ENCODE measurements at places on chromosomes 1 and 21.

DNA sequence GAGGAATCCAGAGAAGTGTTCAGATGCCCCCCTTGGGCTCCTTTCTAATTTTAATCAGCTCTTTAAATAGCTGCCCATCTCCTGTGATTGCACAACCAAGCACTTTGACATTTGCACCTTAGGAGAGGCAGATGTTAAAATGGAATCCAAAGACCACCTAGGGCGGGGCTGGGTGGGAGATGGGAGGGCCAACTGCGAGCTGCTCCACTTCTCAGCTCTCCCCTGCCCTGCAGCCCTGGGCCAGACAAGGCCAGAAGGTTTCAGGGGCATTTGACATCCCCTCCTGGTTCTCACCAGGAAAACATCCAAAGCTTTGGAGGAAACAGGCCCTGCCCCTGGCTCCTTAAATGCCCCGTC lies 106.9 kb downstream of the DHRS3 start:
- DNase-seq: no peak

- no peak for DNase-seq
Observed at GRCh38 chr1:116929961-116930592, 20.4 kb downstream of the PTGFRN start.

DNA sequence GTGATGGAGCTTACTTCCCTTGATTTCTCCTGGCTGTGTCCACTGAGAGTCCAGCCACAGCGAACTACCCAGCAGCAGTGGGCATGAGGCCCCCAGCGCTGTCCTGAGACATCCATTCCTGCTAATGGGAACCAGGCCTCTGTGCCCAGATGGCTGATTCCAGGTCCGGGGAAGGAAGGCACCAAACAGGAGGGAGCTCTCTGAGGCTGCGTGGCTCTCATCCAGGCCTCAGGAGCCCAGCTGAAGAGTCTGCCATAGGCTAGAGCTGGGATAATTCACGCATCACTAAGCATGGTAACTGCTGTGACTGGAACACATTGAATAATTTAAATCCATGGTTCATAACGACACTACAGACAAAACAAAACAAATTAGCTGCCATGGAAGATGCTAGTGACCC lies 24.7 kb upstream of the LRRC47 start:
- DNase-seq: no peak

DNA sequence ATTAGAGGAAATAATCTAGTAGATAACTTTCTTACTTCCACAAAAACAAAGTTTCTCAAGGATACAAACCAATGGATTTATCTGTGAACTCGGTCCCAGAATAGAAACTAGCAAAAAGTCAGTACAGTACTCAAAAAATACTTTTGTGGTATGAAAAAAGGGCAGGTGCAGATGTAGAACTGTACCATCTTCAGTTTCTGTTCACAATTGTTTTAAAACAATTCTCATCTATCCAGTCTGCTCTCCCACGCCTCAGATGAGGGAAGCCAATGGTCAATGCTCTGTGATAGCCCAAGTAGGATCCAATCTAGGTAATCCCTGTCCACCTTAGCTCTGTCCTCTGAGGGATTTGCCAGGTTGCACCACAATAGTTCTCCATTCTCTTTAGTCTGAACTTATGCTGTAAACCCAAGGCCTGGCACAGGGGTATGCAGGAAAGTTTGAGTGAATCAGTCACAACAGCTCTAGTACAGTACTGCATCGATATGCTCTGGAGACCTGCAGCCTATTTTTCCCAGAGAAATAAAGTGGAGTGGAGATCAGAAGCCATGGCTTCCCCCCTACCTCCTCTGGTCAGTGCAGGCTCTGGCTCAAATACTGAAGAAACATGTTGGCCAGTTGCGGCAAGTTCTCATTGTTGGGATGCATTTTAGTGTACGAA lies 1.4 kb downstream of the KTI12 start:
- DNase-seq: no peak

DNA sequence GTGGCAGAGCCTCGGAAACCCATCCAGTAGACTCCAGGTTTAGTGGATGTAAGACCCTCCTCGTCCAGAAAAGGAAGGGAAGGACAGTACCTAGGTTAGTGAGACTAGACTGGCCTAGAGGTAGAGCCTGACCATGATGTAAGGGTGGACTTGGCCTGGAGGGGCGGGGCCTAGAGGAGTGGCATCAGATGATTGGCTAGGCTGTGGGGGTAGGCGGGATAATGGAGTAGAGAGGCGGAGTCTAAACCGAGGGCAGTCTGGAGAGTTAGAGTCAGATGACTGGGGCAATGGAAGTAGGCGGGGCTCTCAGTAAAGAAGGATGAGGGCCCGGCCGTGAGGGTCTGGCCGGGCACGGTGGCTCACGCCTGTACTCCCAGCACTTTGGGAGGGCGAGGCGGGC lies 70.1 kb downstream of the EPHB2 start:
- DNase-seq: peak; percentile 39

DNA sequence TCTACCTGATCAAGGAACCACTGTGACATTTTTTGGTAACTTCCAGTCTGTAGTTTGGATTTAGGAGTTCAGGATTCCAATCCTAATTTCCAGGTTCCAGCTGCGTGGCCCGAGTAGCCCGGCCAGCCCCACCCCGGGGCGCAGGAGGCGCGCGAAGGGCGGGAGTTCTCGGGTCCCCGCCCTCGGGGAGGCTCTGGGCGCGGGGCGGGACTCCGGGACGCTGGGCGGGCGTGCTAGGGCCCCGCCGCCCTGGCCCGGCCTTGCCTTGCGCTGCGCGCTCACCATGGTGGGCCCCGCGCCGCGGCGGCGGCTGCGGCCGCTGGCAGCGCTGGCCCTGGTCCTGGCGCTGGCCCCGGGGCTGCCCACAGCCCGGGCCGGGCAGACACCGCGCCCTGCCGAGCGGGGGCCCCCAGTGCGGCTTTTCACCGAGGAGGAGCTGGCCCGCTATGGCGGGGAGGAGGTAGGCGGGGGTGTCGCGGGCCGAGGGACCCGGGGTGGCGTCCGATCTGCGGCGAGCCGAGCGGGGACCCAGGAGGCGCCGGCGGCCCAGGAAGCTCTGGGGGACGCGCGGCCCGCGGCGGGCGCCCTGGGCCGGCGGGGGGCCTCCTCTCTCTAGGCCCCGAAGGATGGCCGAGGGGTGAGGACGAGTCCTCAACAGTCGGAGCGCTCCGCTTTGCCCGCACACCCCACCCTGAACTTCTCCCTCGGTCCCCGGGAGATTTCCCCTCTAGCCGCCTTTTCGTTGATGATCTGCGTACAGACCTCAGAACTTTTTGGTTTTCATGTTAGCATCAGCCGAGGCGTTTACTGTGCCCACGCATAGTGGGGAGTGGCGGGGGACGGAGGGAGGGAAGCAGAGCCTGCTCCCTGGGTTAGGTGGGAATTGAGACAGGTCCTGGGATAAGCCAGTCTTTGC lies at the start of gene NENF:
Gene NENF (plus strand): TSS at position 260 of the 916 bp plus-strand sequence. CDS start 24 bp downstream, at position 284.
- peak; percentile 82 for DNase-seq

- no peak for DNase-seq
Observed at GRCh38 chr1:30928789-30929134, 20.2 kb upstream of the SDC3 start.

GRCh38 chr1:158932171-158932570 lies 819 bp downstream of the PYHIN1 start:
- no peak for DNase-seq

DNA sequence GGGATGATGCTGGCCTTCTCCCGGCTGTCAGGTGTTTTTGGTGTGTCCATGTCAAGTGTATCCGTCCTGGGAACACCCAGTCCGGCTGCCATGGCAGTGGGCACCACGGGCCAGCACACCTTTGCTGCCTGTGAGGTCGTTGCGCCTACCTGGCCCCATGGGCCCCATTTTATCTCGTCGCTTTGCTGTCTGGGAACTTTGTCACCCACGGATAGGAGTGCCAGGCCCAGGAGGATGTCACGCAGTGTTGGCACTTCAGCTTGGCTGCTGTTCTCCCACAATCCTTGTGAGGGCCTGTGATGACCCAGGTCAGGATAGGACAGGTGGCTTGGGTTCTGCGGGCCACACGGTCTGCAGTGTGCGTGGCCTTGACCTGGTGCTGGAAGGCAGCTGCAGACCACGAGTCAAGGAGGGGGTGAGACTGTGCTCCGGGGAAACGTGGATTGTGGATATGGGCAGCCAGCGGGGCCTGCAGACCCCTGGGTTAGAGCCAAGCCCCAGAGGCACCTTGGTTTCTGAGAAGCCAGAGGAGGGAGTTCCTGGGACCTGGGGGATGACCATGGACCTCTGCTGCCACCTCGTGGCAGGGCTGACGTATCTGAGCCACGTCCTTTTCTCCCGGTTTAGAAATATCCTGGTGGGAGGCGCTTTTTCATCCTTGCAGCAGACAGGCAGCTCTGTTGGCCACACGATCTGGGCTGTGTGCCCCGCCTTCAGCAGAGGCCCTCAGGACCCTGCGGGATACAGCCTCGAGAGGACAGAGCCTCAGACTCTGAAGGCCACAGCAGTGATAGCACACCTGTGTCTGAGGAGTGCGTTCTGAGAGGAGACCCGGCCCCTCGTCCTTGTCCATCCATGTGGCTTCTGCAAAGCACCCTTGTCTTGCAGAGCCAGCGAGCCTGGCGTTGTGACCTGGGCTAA lies 161.1 kb upstream of the COL6A1 start:
- peak; percentile 86 for DNase-seq

DNA sequence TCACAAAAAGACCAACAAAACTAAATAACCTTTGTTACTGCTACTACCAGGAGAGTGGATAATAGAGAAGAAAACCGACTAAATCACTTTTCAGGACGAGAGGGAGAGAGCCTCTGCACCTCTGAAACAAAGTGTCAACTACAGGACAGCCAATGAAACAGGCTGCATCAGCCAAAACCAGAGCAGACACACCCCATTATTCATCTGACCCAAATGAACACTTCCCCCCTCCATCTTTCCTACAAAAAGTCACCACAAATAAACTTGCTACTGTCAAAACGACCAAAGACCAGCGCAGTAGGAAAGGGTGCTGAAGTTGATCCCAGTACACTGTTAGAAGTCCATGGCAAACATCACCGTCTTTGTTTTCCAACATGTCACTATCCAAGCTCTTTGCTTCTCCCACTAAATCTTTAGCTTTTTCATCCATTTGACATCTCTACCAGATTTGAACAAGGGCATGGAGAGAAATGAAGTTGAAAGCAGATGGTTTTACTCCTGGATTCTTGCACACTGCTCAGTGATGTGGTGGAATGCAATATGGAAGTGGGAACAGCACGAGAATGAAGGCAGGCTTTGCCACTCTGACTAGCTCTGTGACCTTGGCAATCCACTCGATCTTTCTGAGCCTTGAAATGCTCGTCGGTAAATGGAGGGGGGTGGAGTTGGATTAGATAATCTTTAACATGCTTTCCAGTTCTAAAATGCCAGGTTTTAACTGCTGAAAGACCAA lies 20.5 kb downstream of the DSTYK start:
- DNase-seq: no peak

DNA sequence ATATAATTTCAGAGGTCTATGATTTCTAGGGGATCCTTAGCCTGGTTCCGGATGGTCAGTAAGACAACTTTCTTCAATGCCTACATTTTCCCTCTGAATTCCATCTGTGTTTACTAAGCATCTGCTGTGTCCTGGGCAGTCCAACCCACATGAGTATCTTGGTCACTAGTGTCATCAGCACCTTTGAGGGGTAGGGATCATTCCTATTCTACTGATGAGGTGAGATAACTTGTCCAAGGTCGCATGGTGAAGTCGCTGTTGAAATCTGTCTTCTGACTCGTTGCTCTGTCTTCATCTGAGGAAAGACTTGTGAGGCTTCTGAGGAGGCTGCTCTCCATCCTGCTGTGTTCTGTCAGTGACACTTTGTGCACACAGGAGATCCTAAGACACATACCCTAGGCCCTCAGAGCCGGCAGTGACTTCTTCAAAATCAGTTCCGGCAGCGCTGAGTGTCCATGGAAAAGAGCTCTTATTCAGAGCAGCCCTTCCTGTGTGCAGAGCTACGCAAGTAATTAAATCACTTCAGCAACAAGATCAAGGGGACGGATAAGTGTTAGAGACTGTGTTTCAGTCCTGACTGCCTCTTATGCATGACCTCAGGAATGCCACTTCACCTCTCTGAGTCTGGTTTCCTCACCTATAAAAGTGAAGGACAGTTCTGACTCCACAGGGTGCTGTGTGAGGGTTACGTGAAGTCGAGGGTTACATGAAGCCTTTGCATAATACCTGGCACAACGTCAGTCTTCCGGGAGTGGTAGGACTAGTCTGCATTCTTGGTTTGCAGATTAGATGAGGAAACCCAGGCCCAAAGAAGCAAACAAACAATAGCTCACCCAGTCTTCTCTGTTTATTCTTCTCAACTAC lies 28.4 kb downstream of the AK2 start:
- no peak for DNase-seq

DNA sequence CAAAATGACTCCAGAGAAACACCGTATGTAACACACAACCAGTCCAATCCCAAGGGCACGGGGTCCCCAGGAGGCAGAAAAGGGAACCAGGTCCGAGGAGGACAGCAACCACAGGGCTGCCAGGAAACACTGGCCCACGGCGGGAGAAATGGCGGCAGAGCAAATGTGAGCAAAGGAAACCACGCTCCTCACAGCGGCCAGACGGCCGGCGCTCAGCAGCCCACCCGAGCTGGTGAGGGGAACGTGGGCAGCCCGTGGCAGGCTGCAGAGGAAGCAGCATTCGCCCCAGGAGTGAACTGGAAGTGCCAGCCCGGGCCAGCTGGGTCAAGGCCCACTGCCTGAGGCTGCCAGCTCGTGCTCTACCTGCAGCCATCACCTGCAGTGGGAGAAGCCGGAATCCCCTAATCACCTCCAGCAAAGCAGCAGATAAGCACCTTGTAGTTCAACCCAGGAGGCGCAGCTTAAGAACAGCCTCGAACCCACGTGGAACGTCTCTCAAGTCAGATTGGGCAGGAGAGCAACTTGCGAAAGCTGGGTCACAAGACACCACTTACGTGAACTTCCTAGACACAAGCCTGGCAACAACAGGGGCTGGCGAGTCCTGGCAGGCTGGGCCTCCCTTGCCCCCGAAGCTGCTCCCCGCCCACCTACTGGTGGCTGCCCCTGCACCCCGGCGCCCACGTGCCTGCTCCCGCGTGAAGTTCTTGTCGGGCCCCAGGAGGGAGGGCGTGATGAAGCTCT lies 6.7 kb downstream of the SLC19A1 start:
- no peak for DNase-seq

- no peak for DNase-seq
Observed at GRCh38 chr21:44935533-44935927, 4.3 kb upstream of the SLX9 start.

DNA sequence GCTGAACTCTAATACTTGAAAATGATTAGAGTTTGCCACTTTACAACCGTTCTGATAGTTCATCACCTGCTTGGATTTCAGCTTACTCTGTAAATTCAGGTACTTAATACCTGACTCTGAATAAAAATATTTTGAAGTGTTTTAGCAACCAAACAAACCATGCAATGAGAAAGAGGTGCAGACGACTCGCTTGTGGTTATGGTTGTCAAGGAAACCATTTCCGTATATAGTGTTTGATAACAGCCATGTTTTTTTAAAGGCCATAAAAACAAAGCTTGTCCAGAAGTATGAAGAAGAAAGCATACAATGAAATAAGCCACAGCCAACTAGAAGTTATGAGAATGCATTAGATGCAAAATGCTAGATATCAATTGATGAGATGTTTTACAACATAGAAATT lies 167.2 kb upstream of the HMCN1 start:
- peak; percentile 82 for DNase-seq

- DNase-seq: peak; percentile 96
Observed at GRCh38 chr1:201640624-201641023, 101.7 kb downstream of the NAV1 start.

Measured in RPMI7951 (cell line).